NCI-H1436 (cell line): ENCODE measurements at places on chromosomes 2 and 18.
A peak's percentile ranks its signal among the peaks of the same experiment; 100 is the strongest.

DNA sequence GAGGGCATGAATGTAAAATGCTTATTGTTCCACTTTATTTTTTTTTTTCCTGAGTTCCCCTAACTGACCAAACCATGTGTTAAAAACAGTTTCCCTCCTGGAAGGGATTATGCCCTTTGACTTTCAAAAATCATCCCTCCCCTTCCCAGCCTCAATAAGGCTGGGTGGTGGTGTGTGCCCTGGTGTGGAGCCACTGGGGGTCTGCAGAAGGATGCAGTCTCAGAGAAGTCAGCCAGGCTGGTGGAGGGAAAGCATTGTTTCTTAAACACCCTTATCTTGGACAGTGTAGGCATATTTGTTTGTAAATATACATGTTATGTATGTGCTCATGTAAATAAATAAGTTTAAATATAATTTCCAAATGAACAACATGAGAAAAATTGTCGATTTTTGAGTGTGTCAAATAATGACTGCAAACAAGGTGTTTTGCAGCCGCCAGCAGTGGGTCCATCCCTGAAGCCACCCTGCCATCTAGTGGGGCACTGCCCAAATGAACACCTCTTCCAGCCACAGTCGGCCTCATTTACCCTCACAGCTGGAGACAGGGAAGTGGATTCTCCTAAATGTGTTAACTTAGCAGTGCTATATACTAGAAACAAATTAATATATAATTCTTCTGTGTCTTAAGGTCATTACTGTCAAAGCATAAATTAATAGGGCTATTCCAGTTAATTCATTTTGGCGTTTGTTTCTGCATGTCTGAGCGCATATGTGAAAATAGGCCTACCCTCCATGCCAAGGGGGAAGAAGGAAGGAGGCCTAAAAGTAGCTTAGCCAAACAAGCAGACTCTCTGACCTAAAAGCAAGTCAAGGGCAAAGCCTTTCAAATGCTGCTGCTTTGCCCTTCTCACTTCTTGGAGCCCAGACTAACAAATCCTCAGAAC lies 209.6 kb upstream of the PIK3C3 start:
- peak; percentile 79 for DNase-seq

- DNase-seq: no peak
These were observed 849.9 kb downstream of the DCDC2C start for GRCh38 chr2:4553241-4553640.

DNA sequence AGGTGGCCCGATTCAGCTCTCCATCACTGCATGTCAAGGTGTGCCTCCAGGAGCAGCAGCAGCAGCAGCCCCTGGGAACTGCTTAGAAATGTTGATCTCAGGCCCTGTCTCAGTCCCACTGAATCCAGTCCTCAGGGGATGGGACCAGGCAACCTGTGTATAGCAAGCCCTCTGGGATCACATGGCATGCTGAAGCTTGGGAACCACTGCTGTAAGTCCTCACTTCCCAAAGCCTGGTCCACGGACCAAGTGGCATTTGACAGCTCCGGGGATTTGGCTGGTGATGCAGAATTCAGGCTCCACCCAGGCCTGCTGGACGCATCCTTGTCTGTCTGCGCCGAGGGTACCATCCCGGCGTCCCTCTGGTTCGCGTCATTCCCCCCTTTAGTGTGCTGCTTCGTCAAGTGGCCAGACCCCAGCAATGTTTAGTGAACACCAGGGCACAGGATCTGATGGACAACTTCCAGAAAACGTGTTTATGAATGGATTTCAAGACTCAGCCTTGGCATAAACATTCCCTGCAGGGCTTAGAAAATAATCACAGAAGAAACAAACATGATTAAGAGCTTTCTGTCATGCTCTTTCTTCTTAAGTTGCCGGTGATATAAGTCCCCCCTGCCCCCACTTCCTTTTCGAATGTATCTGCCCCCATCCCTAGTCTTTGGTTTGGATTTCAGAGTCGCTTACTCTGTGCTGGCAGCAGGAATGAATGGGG lies 234.0 kb downstream of the GBX2 start:
- no peak for DNase-seq

DNA sequence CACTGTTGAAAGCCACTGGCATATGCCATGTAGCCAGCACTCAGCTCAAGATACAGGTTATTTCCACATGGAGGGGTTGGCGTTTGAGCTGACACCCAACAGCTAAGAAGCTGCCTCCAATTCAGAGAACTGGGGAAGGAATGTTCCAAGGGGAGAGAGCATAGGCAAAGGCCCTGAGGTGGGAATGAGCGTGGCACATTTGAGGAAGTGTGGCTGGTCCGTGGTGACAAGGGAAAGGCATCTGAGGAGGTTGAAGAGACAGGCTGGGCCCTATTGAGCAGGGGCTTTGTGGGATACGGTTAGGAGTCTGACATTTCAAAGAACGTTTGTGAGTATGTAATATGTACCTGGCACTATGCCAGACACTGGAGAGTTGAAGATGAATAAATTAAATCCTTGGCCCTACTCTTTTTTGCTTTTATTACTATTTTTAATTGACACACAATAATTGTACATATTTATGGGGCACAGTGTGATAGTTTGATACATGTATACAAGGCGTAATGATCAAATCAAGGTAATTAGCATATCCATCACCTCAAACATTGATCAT lies 27.6 kb upstream of the TMBIM1 start:
- DNase-seq: peak; percentile 19
